Ureter (tissue), 1 donor: ENCODE measurements at places on chromosomes 2 and 18. TPM values are rescaled to one million over a fixed set of nuclear protein-coding genes. Genes with fewer than 3 reads are reported as not detected.

DNA sequence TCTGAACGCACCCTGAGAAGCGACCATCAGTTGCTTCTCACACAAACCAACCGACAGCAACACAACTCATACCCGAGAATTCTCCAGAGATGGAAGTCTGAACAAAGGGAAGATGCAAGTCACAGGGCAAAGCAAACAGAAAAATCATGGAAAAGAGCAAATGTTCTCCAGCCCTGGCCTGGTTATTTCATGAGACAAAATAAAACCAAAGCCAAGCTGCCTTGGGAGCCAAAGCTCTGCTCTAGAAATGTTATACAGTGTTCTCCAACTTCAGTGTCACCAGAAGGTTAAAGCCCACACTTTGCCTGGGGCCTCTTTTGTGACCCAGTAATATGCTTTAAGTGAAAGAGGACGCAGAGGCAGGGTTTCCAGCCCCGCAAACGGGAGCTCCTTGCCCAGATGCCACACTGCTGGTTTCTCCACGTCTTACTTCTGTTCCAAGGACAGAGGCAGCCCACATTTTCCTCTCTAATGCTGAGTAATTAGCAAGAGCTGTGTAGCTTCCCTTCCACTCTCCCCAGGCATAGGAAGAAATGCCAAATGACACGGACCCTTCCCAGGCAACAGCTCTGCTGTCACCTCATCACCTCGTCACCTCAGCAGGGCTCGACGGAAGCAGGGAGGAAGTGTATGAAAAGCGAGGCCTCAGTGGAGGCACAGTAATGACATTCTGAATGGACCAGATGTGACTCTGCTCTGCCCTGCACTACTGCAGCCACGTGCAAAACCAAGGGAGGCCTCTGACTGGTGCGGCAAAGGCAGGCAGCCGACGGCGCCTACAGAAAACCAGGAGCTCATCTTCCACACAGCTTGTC lies 64.7 kb downstream of the FBXO15 start:
- DNase-seq: no peak

- no peak for DNase-seq
Measured at GRCh38 chr2:121038891-121039616, 245.9 kb downstream of the TFCP2L1 start.

DNA sequence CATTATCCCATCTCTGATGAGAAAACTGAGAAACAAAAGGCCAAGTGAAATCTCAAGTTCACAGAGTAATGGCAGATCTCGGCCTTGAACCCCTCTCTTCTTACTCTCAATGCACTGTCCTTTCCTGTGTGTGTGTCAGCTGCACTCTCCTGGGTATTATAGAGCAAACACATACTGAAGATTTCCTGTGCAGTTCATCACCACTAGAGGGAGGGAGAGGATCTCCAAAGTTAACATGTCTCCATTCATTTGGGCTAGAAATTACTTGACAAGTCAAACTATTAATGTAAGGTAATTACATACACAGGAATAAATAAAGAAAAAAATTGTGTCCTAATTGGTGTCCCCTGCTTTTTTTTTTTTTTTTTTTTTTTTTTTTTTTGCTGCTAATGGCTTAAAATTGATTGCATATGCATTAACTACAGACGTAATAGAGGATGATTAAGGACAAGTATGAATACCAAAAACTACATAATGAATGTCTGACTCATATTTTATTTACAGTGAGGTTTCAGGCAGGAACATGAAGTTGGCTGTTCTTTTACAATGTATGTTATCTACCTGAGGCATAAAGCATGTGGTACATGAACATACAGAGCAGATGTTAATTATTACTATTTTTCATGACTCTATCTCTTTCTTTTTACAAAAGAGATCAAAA lies 269.2 kb downstream of the NYAP2 start:
- DNase-seq: no peak

DNA sequence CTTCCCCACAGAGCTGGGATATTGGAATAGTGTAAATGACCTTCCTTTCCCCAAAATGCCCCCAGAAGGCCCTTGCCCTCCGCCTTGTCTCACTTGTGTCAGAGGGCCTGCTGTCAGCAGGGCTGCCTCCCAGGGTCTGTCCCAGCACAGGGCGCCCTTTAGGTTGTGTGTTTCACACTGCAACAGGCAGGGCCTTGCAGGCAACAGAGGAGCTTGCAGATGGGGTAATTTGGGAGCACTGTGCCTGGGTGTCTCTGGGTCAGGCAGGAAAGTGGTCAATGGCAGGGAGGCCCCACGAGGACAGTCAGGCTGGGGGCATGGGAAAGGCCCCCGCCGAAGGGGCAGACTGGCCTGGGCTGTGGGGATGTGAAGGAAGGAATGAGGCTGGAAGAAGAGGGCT lies 130.7 kb downstream of the ASB1 start:
- DNase-seq: no peak

DNA sequence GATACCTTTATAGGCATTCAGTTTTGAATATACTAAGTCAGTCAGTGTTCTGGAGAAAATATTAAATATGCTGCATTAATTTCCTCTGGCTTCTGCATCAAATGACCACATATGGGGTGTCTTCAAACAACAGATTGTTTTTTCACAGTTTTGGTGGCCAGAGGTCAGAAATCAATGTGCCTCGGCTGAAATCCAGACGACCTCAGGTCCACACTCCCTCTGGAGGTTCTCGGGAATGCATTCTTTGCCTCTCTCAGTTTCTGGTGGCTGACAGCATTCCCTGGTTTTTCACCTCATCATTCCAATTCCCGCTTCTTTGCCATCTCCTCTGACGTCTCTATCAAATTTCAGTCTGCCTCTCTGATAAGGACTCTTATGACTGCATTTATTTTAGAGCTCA lies 142.3 kb downstream of the ZNF407 start:
- DNase-seq: no peak

- no peak for DNase-seq
Measured at GRCh38 chr2:198012025-198012424, 207.6 kb downstream of the PLCL1 start.

GRCh38 chr2:131520526-131520925 lies 7.2 kb upstream of the CCDC74A start:
- no peak for DNase-seq

DNA sequence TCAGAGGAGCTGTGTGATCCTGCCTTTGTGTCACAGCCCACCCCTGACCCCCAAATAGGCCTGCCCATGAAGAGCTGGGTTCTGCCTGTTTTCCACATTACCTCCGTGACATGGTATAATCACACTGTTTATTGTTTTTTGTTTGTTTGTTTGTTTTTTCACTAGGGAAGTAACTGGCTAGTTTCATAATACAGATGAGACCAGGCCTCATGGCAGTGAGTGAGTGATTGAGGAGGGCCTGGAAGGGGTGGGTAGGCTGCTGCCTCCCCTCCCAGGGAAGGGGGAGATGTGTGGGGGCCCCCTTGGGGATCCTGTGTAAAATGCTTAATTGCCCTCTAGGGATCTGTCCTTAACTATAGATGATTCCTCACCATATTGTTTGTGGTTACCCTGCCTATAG lies 190.5 kb downstream of the LDLRAD4 start:
- no peak for DNase-seq

DNA sequence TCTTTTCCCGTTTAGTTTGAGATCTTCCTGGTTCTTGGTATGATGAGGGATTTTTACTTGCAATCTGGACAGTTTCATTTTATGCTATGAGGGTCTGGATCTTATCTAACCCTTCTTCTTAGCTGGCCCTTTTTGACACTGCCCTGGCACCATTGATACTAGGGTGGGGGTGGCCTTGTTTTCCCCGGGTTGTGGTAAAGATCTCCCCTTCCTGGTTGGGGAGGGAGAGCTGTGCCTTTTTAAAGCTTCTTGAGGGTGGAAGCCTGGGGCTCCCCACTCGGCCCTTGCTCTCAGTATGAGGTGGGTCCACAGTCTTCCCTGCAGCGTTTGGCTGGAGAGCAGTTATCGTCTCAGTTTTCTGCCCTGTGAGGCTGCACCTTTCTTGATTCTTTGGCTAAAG lies 66.1 kb downstream of the ASB1 start:
- no peak for DNase-seq

DNA sequence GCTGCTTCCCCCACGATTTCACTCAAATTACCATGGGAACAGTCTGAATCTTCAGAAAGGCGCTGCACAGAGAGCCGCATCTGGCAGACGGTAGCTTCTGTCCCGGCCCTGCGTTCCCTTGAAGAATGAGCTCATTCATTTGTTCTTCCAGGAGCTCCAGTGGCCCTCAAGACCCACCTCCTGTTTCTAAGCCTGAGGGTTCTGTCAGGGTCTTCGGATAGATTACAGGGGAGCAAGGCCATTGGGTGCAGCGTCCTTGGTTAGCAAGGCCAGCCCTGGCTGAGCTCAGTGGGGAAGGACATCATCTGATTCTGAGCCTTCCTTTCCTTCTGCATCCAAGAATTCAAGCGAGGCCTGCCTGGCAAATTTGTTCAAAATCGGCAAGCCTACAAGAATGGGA lies 111.9 kb downstream of the PDCL3 start:
- DNase-seq: no peak

The HOXD8 gene
- total RNA-seq: 41.7 TPM

The MAP4K4 gene
- 49.9 TPM for total RNA-seq

The HRH4 gene
- total RNA-seq: not detected
